Upper lobe of left lung (tissue), 6 donors: ENCODE measurements at places on chromosomes 11 and 22. TPM values are rescaled to one million over a fixed set of nuclear protein-coding genes. Genes with fewer than 3 reads are reported as not detected.

- DNase-seq, result no peak
Observed at GRCh38 chr22:35973388-35973787, 55.2 kb downstream of the RBFOX2 start.

GRCh38 chr11:17778956-17779860 lies 44.6 kb downstream of the KCNC1 start:
- peak; percentile 82 for DNase-seq

DNA sequence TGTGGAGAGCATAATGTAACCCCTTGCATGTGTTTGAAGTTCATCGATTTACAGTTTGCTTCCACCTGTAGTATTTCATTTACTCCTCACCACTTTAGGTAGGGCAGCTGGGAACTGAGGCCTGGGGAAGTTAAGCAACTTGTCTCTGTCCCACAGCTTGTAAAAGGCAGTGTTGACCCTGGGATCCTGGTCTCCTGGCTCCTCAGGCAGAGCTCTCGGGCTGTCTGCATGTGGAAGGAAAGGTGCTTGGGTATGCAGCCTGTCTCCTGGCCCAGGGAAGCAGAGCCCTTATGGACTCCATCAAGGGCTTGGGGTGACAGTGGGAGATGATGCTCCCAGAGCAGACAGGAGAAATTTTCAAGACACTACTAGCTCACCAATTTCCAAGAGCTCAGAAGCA lies 49.9 kb downstream of the TRIM29 start:
- DNase-seq, result no peak

- no peak for DNase-seq
Observed at GRCh38 chr11:33248416-33248971, 8.7 kb upstream of the HIPK3 start.

DNA sequence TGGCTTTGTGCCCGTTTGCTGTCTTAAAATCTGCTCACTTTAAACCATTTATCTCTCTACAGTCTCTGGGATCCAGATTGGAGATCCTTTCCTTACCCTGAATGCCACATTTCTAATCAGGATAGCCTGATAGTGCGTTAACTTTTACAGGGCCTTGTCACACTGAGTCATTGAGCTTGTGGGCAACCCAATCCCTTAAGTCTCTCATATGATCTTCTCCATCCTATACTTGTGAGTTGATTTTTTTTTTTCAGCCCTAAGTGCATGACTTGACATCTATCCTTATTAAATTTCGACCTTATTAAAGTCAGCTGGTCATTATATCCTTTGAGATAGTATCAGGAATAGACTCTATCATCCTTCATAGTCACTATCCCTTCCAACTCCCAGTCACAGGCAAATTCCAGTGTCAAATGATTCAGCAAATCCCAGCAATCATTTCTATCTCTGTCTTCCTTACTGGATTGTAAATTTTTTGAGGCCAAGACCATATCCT lies 57.7 kb downstream of the TEAD1 start:
- no peak for DNase-seq

- DNase-seq, result no peak
Observed at GRCh38 chr11:102666331-102666957, 39.1 kb downstream of the MMP27 start.

The DDI1 gene
- total RNA-seq, result not detected

- DNase-seq, result no peak
Observed at GRCh38 chr11:96112192-96113128, 188.6 kb upstream of the MTMR2 start.

The KBTBD3 gene
- total RNA-seq, result 9.6 TPM

- DNase-seq, result no peak
Observed at GRCh38 chr11:104620991-104621390, 277.3 kb downstream of the CASP12 start.

DNA sequence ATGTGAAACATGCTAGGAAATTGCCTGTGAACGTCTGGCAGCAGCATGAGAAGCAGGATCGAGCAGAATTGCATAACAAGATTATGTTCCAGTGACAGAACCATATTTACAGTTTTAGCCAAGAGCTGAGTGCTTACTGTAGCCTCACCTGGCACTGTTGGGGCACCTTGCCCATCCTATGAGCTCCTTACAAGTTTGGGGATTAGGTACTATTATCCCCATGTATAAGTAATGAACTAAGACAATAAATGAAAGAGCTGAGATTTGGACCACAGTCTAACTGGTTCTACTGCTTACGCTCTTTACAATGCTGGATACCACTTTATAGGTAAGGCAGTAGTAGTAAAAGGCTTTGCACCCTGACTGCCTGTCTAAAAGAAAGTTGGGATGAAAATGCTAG lies 17.1 kb upstream of the PATE1 start:
- DNase-seq, result no peak

GRCh38 chr11:113048820-113049768 lies 87.9 kb downstream of the NCAM1 start:
- DNase-seq, result no peak

- DNase-seq, result no peak
Observed at GRCh38 chr11:77244277-77245027, 57.0 kb downstream of the GDPD4 start.

DNA sequence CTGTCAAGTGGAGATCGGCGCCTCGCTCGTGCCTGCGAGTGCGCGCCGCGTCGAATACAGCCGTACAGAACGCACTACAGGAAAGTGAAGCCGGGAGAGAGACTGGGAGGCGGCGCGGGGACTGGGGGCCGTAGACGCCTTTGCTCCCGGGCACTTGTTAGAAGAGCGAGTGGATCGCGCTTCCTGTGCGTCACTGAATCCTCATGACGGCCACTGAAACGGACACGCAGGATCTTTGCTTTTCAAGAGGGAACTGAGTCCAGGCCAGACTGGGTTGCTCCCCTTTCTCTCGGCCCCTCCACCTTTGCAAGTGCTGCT lies 314 bp downstream of the RIC8A start:
- peak; percentile 63 for DNase-seq

GRCh38 chr11:125481531-125481930 lies 14.5 kb downstream of the FEZ1 start:
- DNase-seq, result no peak

- DNase-seq, result no peak
Observed at GRCh38 chr11:16292167-16292859, 64.0 kb downstream of the SOX6 start.

DNA sequence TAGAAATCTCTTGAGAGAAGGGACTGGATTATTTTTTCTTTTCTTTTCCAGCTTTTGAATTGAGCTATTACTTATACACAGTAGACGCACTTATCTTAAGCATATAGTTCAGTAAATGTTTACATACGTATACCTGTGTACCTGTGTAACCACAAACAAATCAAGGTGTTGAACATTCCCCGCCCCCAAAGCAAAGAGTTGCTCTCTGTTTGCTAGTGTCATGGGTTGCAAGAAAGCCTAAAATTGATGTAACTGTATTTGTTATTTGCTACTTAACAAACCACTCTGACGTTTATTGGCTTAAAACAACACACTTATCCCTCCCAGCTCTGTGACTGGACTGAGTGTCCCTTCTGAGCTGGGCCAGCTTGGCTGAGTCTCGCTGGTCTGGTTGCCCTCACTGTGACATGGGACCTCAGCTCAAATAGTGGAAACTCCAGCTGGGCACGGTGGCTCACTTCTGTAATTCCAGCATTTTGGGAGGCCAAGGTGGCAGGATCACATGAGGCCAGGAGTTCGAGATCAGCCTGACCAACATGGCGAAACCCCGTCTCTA lies 25.4 kb upstream of the CABP2 start:
- DNase-seq, result no peak

DNA sequence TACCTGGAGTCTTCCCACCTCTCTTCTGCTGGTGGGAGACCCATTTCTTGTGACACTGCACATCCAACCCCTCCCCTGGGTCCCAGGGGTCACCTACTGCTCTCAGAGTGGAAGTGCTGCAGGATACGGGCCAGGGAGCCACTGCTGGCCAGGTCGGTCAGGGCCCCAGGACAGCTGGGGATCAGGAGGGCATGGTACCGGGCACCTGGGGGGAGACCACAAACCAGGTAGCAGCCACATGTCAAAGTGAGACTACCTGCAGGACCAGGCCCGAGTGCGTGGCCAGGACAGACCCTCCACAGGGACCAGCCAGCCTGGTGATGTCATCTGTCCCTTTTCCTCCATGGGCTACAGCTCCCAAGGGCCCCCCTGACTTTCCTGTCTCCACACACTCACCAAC lies 3.9 kb downstream of the GATD1 start:
- DNase-seq, result no peak

GRCh38 chr11:110431674-110432073 lies 1.9 kb downstream of the FDX1 start:
- DNase-seq, result no peak

DNA sequence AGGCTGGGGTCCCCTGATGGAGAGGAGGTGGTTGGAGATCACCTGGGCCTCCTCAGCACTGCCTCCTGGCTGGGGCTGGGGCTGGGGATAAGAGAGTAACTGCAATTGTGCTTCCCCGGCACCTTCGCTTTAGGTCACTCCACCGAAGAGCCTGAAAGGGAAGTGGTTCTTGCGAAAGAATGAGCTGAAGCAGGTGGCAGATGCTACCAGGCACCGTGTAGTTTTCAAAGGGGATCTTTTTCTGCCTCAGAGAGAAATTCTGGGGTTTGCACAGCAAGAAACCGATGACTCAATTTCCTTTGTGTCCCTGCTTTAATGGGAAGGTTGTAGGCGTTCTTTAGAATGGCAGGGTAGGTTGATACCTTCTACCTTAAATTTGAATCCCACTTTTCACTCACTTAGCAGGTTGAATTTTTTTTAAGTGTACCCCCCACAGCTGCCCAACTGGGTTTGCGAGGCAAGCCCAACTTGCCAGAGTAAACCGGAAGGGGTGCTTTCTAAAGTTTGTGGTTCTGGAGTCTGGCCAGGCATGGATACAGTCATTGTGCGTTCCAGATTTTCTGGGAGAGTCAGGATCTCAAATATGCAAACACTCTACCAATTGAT lies 5.3 kb downstream of the CD44 start:
- DNase-seq, result no peak

- DNase-seq, result no peak
Observed at GRCh38 chr11:13629779-13630178, 38.7 kb upstream of the FAR1 start.

GRCh38 chr11:64687643-64688533 lies 35.1 kb downstream of the NRXN2 start:
- DNase-seq, result no peak
